ENCODE measurements at places on chromosomes 5 and 9. TPM values are rescaled to one million over a fixed set of nuclear protein-coding genes. Genes with fewer than 3 reads are reported as not detected.
A peak's percentile ranks its signal among the peaks of the same experiment; 100 is the strongest.

DNA sequence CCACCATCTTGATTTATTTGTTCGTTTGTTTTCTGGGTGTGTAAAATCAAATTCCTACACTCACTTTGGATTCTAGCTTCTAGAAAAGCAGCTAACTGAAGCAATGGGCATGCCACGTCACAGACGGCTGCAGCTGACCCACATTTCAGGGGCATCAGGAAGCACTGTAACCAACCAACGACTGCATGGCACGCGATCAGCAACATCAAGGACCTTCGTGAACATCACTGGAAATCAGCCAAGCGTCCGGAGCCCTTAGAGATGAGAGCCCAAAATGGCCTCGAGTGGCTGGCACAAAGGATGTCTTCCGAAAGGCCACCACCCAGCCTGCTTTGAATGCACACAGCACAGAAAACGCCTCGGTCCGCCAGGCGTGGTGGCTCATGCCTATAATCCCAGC lies 191.1 kb downstream of the OLFM1 start:
- H3K4me3 ChIP-seq = no peak overlapping the region
- DNase-seq = no peak
- H3K27ac ChIP-seq = no peak overlapping the region
- H3K4me1 ChIP-seq = peaks cover 33% of the 10 kb centered on the region
- no peaks in the 10 kb centered on the region for H3K36me3 ChIP-seq

DNA sequence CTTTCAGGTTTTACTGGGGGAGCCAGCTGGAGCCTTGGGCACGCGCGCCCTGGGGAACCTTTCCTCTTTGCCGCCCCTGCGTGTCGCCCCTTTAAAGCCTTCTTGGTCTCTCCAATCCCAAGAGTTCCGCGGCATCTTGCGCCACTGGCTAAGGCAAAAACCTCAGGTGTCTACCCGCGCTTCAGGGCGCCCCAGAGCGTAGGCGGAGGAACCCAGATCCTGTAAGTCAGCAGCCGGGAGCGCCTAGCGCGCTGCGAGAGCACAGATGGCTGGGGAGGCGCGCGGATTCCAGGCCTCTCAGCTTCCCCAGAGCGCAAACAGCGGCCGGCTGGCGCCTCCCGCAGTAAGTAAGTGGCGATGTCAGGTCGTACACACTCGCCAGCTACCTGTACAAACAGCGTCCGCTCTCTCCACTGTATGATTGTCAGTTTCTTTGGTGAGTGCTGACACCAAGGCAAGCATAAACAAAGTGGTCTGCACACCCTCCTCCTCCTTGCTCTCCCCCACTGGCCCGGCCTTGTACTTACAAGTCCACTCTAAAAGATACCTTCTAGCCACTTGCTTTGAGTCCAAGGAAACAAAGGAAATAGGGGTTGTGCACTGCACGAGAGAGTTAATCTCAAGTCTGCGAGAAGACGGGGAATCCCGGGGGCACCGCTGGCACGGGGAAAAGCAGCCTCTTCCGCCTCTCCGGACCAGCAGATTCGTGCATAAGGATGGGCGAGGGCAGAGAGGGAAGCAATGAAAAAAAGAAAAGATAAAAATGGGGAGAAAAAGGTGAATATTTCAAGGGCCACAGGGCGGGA lies 2.9 kb downstream of the HTR1A start:
- no peaks in the 10 kb centered on the region for H3K4me1 ChIP-seq
- H3K27ac ChIP-seq = no peak overlapping the region
- H3K27me3 ChIP-seq = peaks cover 36% of the 10 kb centered on the region
- DNase-seq = peak; percentile 9
- no peaks in the 10 kb centered on the region for H3K36me3 ChIP-seq
- H3K4me3 ChIP-seq = no peak overlapping the region

GRCh38 chr9:133560311-133560710 lies 25.8 kb downstream of the ADAMTSL2 start:
- DNase-seq = no peak
- peaks cover 9% of the 10 kb centered on the region for H3K36me3 ChIP-seq
- H3K4me1 ChIP-seq = peaks cover 43% of the 10 kb centered on the region
- H3K4me3 ChIP-seq = no peak overlapping the region
- no peak overlapping the region for H3K27ac ChIP-seq
- peaks cover 16% of the 10 kb centered on the region for H3K27me3 ChIP-seq

DNA sequence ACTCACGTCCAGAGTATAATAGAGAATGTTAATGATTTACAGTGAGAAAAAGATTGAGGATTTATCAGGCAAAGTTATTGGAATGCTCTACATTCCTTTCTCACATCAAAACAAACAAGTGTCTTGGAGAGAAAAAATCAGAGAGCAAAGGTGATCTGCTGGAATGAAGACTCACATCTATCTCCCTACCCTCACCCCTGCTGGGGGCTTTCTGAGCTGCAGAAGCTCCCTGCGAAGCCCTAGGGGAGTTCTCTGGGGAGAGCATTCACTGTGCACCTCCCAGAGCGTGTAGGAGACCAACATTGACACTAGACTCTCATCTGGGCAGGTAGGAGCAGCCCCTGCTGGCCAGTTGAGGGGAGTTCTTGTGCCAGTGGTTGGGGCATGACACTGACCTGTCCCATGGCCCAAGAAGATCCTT lies 76.6 kb upstream of the ADAMTS16 start:
- H3K27ac ChIP-seq = no peak overlapping the region
- H3K4me3 ChIP-seq = no peak overlapping the region
- H3K27me3 ChIP-seq = no peaks in the 10 kb centered on the region
- no peaks in the 10 kb centered on the region for H3K36me3 ChIP-seq

GRCh38 chr9:116336133-116336862 lies 182.7 kb downstream of the PAPPA start:
- no peaks in the 10 kb centered on the region for H3K36me3 ChIP-seq
- no peak overlapping the region for H3K4me3 ChIP-seq
- H3K27ac ChIP-seq = no peak overlapping the region
- DNase-seq = no peak
- H3K27me3 ChIP-seq = peaks cover 7% of the 10 kb centered on the region

DNA sequence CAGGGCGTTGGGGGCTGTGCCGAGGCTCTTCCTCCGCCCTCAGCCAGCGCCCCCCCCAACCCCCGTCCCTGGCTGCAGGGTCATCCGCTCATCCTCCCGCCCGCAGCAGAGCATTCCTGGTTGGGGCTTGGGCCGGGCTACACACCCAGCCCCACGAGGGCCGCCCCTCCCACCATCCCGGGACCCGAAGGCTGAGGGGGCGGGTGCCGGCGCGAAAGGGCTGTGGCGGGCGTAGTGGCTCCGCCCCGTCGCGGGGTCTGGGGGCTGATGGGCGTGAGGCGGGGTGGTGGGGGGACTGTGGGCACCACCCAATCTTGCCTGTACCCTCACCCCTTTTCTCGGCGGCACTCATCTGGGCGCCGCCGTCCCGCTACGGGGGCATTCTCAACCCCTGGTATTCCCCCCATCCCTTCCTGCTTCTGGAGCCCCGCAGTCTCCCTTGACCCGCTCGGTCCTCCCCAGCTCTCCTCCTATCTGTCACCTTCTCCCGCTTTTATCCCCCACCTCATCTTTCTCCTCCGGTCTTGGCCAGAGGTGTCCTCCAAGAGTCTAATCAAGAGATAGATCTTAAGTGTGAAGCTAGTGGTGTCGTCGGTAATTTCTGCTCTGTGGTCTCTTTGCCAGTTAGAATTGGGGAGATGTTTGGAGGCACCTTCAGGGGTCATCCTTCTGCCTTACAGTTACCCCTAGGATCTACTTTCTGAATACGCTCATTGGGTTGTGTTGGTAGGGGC lies 1.6 kb downstream of the FER start:
- H3K4me3 ChIP-seq = peak overlapping the region; percentile 96
- no peaks in the 10 kb centered on the region for H3K27me3 ChIP-seq
- H3K27ac ChIP-seq = peak overlapping the region; percentile 87

GRCh38 chr9:127711831-127712274 lies 3.6 kb downstream of the PTRH1 start:
- peaks cover 38% of the 10 kb centered on the region for H3K4me1 ChIP-seq
- H3K4me3 ChIP-seq = no peak overlapping the region
- H3K36me3 ChIP-seq = peaks cover 7% of the 10 kb centered on the region

DNA sequence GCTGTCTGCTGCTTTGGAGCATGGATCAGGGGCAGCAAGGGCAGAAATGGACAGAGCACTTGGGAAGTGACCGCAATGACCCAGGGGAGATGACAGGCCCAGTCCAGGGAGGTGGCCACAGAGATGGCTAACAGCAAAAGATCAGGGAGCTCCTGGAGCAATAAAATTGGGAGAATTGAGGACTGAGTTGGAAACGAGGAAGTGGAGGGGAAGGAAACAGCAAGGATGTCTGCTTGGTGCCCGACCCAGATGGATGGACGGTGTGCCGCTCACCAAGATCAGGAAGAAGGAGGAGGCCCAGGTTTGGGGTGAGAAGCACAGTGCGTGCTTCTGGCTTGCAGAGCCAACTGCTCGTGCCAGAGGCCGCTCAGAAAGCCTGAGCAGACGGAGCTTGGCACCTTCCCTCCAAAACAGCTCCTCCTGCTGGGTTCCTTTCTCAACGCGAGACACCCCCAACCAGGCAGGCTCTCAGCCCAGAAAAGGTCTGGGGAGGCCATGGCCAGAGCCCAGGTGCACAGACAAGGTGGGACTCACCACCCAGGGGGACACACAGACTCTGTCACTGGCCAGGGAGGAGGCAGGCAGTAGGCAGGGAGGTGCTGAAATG lies 1.7 kb upstream of the SLC34A1 start:
- H3K27ac ChIP-seq = no peak overlapping the region
- H3K4me1 ChIP-seq = peaks cover 5% of the 10 kb centered on the region
- no peaks in the 10 kb centered on the region for H3K36me3 ChIP-seq
- peak; percentile 67 for DNase-seq

GRCh38 chr5:110048491-110048890 lies 358.8 kb downstream of the MAN2A1 start:
- no peaks in the 10 kb centered on the region for H3K36me3 ChIP-seq
- no peaks in the 10 kb centered on the region for H3K27me3 ChIP-seq
- no peak for DNase-seq
- no peaks in the 10 kb centered on the region for H3K4me1 ChIP-seq
- no peak overlapping the region for H3K4me3 ChIP-seq

DNA sequence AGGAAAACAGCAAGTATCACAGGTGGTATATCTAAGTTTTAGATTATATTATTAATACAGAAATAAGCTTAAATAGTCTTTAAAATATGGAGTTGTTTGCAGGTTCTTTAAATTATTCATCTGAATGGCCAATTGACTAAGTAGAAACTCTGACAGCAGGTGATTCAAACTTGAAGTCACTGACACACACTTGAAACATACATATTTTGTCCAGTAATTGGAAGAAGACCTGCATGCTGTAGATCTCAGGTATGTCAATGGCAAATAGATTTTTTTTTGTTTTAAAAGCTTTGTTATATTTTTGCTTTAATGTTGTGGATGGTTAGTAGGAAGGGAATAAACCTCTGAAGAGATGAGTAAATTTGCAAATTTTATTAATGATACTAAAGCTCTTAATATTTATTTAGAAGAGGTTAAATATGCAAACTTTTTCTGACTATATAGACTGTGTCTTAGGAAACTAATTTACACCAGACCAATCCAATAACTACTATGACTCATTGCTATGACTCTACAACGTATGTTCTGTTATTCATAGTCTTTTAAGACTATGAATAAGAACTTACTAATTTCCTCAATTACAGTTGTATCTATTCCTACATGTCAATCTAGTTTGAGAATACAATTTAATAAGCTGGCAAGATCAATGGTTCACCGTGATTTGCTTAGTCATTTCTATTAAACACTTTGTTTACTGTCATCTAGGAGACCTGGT lies 53.9 kb upstream of the RORB start:
- no peak overlapping the region for H3K27ac ChIP-seq
- H3K36me3 ChIP-seq = no peaks in the 10 kb centered on the region
- no peak for DNase-seq
- no peak overlapping the region for H3K4me3 ChIP-seq
- H3K4me1 ChIP-seq = no peaks in the 10 kb centered on the region

DNA sequence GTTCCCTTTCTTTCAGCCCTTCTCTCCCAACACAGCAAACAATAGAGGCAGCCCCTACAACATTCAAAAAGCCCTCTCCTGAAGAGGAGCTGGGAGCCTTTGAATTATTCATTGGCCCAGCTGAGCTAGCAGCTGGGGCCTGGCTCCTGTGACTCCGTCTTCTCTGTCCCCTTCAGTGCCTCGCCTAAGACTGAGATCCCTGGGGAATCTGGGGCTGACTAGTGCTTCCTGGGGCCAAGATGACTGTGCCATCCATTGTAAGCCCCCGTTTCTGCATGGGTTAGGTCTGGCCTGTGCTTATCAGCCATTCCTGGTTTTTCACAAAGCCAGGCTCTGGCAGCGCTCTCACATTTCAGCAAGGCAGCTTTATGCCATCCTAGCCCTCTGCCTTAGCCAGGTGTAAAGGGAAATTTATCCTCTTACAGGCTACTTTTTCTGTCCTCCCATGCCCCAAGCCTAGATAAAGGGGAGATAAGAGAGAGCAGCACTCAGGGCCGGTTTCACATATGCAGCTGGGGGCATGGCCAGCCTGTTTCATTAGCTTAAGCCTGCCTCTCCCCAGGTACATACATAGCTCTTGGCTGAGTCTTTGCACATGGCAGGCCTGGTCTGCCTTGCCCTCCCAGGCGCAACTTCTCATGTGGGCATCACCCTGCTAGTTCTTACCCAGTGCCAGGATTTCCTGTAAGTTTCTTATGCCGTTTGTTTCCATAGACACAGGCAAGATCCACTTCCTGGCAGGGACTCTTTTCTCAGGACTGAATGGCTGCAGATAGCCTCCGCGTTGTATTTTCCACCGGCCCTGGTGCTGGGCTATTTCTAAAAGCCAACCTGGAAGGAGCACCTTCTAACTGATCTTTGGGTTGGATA lies 15.8 kb downstream of the PTPA start:
- H3K27ac ChIP-seq = peak overlapping the region; percentile 55
- H3K36me3 ChIP-seq = peaks cover 62% of the 10 kb centered on the region
- no peak for DNase-seq
- H3K4me1 ChIP-seq = peaks cover 9% of the 10 kb centered on the region
- H3K27me3 ChIP-seq = no peaks in the 10 kb centered on the region
- no peak overlapping the region for H3K4me3 ChIP-seq

DNA sequence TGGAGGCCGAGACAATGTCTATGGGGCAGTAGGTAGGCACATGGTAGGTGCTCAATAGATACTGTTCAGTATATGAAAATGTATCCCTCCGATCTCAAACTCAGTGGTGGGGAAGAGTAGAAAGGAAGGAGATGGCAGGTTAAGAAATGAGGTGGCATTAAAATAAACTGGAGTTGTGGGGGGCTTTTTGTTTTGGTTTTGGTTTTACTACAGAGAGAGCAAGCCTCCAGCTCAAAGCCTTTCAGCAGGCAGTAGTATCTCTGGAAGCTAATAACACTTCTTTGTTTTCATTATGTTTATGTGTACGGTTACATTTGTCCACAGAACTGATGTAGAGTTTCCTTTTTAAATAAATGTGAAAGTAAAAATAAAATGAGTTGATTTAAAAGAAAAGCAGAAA lies 8.6 kb downstream of the MFAP3 start:
- H3K27ac ChIP-seq = no peak overlapping the region
- DNase-seq = no peak
- H3K4me3 ChIP-seq = no peak overlapping the region
- no peaks in the 10 kb centered on the region for H3K27me3 ChIP-seq

Gene TAF11L10
- total RNA-seq = not detected

Gene EIF4E1B
- total RNA-seq = not detected

Gene MUSK
- 13.2 TPM for total RNA-seq

Gene GADD45G
- total RNA-seq = 10.7 TPM

Gene TUSC1
- 12.5 TPM for total RNA-seq
